ENCODE measurements at places on chromosomes 6 and 20. TPM values are rescaled to one million over a fixed set of nuclear protein-coding genes. Genes with fewer than 3 reads are reported as not detected.

Gene ATP6V1G2
- total RNA-seq: 1.2 TPM

Gene E2F1
- 79.9 TPM for total RNA-seq

Gene YTHDF1
- 43.9 TPM for total RNA-seq

Gene F13A1
- total RNA-seq: not detected

Gene FGD2
- total RNA-seq: 1.3 TPM

Gene CAGE1
- 0.06 TPM for total RNA-seq

Gene NHSL1
- total RNA-seq: 0.38 TPM

Gene SMIM28
- not detected for total RNA-seq

Gene RNF182
- not detected for total RNA-seq

Gene PTCRA
- not detected for total RNA-seq

Gene ASIP
- total RNA-seq: not detected

Gene GNAS-AS1
- 1.3 TPM for total RNA-seq

Gene PTCHD4
- not detected for total RNA-seq

Gene FOXO3
- 11.4 TPM for total RNA-seq

Gene LINC00237
- total RNA-seq: not detected

Gene OXT
- 0.46 TPM for total RNA-seq

Gene GCM1
- total RNA-seq: 0.06 TPM

Gene CYP24A1
- total RNA-seq: 0.13 TPM

Gene PLN
- not detected for total RNA-seq

Gene FAM209B
- 0.86 TPM for total RNA-seq

Gene HEY2
- not detected for total RNA-seq

Gene EFHC1
- 3.2 TPM for total RNA-seq

Gene ALDH8A1
- total RNA-seq: 0.84 TPM

Gene BCL2L1
- 265 TPM for total RNA-seq

Gene SRSF12
- 0.84 TPM for total RNA-seq

Gene C6orf118
- total RNA-seq: not detected

Gene THBS2
- not detected for total RNA-seq

Gene CD109
- 15.4 TPM for total RNA-seq

Gene RAMACL
- 0.59 TPM for total RNA-seq

Gene ECT2L
- total RNA-seq: not detected

Gene LST1
- total RNA-seq: 16.3 TPM

Gene FAXC
- not detected for total RNA-seq

Gene EYS
- total RNA-seq: not detected

Gene ANGPT4
- not detected for total RNA-seq

Gene RRAGD
- total RNA-seq: 13.6 TPM

Gene AIF1
- 53.8 TPM for total RNA-seq

Gene STX11
- 24.7 TPM for total RNA-seq

Gene BTN3A1
- 15.1 TPM for total RNA-seq

Gene ELOVL2
- not detected for total RNA-seq

Gene NT5E
- 12.9 TPM for total RNA-seq

Gene FERMT1
- 0.44 TPM for total RNA-seq

Gene PPP1R10
- total RNA-seq: 98.7 TPM
